ENCODE measurements at places on chromosomes 6 and 20. TPM values are rescaled to one million over a fixed set of nuclear protein-coding genes. Genes with fewer than 3 reads are reported as not detected.

ZSCAN23 gene
- polyA plus RNA-seq: 14.7 TPM

COL10A1 gene
- not detected for polyA plus RNA-seq

GJA10 gene
- not detected for polyA plus RNA-seq

ZBP1 gene
- not detected for polyA plus RNA-seq

NINL gene
- polyA plus RNA-seq: 56.2 TPM
